ENCODE measurements at places on chromosomes 6 and 20.

DNA sequence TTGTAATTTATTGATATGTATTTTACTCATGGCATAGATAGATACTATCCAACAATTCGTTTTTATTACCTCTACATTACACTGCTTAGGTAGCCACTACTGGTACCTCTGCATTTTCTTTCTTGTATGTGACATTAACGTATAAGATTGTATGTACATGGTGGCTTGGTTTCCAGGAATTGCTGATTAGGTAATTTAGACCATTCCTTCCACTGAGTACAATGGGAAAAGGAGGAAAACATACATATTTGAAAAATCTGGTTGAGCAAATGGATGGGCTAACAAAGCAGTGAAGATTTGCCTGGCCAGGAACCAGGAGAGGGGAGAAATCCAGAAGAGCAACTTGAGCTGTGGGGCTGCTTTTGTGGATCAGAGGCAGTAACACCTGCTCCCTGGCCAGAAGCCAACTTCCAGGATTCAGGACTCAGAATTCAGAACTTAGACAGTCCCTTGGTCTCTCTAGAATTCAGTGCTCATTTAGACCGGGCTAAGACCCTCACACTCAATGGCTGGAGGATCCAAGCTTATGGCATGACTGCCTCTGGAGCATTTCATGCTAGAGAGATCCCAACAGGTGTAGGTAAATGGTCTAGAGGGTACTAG is 17.9 kb upstream of the MICB start:
- H3K4me1 ChIP-seq = peaks cover 3% of the 10 kb centered on the region
- no peak for DNase-seq
- H3K36me3 ChIP-seq = no peaks in the 10 kb centered on the region
- H3K4me3 ChIP-seq = no peak overlapping the region
- H3K27me3 ChIP-seq = no peaks in the 10 kb centered on the region
- H3K27ac ChIP-seq = no peak overlapping the region

- no peak overlapping the region for H3K4me3 ChIP-seq
- H3K27me3 ChIP-seq = no peaks in the 10 kb centered on the region
- H3K27ac ChIP-seq = no peak overlapping the region
These were observed 268.5 kb downstream of the TAF4 start for GRCh38 chr20:61797200-61797599.

DNA sequence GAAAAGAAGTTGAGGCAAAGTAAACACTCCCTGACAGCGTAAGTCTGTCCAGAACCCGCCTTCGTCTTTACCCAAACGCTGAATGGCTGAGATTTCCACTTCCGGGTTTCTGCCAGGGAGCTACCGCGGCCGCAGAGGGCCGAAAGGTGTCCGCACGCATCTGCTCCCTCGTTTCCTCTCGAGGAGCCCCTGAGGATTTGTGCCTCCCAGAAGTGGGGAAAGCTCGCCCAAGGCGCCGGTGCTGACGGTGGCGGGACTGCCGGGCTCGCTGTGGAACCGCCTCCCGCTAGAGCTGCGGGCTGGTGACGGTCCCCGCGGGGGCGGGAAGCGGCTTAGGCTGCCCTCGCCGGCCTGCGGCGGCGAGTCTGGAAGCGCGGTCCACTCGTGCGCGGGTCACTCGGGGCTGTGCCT is 1760.2 kb upstream of the DEFB115 start:
- H3K27ac ChIP-seq = no peak overlapping the region
- H3K36me3 ChIP-seq = no peaks in the 10 kb centered on the region
- H3K27me3 ChIP-seq = no peaks in the 10 kb centered on the region
- H3K4me3 ChIP-seq = no peak overlapping the region
- peak; percentile 6 for DNase-seq
- no peaks in the 10 kb centered on the region for H3K4me1 ChIP-seq

DNA sequence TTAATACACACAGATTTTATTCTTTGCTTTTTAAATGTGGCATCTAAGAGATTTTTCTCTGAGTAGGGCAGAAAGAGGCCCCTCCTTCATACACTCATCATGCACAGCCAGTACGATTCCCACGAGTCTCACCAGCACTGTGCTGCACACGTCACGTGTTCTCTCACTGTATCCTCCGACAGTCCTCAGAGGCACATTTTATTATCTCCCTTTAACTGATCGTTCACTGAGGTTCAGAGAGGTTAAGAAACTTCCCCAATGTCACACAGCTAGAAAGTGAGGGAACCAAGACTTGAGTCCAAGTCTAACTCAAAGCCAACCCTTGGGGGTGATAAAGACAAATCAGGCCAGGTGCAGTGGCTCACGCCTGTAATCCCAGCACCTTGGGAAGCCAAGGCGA is 142.5 kb downstream of the PREX1 start:
- no peaks in the 10 kb centered on the region for H3K36me3 ChIP-seq
- no peak overlapping the region for H3K4me3 ChIP-seq
- no peak overlapping the region for H3K27ac ChIP-seq
- H3K4me1 ChIP-seq = no peaks in the 10 kb centered on the region
- H3K27me3 ChIP-seq = no peaks in the 10 kb centered on the region

GRCh38 chr20:9919271-9920014 is 80.6 kb upstream of the PAK5 start:
- no peak for DNase-seq
- no peaks in the 10 kb centered on the region for H3K36me3 ChIP-seq
- H3K4me1 ChIP-seq = no peaks in the 10 kb centered on the region
- H3K27ac ChIP-seq = no peak overlapping the region
- no peak overlapping the region for H3K4me3 ChIP-seq

GRCh38 chr6:69795469-69796072 is 1.2 kb downstream of the LMBRD1 start:
- no peaks in the 10 kb centered on the region for H3K36me3 ChIP-seq
- no peak for DNase-seq
- H3K27ac ChIP-seq = peak overlapping the region; percentile 98

DNA sequence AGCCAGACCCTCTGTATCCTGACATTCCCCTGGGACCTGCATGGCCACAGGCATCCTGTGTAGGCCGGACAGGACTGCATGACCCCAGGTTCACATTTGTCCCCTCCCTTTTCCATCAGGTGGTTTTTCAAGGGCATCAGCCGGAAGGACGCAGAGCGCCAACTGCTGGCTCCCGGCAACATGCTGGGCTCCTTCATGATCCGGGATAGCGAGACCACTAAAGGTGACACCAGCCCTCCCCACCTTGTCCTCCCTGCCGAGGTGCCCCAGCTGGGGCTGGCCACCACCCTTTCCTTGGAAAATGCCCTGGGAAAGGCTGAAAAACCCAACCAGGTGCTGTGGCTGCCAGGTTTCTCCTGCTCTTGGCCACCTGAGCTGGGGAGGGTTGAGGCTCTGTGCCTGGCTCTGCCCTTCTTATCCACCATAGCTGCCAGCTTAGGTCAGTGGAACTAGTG is 27.6 kb downstream of the HCK start:
- no peak for DNase-seq
- no peak overlapping the region for H3K4me3 ChIP-seq
- H3K4me1 ChIP-seq = no peaks in the 10 kb centered on the region
- no peak overlapping the region for H3K27ac ChIP-seq

DNA sequence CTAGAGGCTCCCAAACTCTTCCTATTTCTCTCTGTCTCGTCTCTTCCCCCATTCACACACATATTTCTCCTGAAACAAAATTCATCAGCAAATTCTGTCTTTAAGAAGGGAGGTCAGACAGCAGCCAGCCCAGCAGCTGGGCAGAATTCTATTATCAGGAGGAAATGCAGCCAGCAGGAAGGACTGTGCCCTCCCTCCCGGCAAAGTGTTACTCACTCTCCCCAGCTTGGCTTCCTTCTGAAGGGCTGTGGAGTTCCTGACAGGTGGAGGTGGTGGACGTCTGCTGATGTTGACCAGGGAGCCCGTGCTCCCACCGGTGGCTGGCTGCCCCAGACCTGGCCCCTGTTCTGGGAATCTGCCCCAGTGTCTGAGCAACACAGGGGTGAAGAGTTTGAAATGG is 37.3 kb downstream of the KCNB1 start:
- H3K27ac ChIP-seq = no peak overlapping the region
- no peaks in the 10 kb centered on the region for H3K36me3 ChIP-seq
- no peak overlapping the region for H3K4me3 ChIP-seq
- peaks cover 8% of the 10 kb centered on the region for H3K27me3 ChIP-seq
- no peak for DNase-seq

- peaks cover 20% of the 10 kb centered on the region for H3K4me1 ChIP-seq
- H3K36me3 ChIP-seq = no peaks in the 10 kb centered on the region
- H3K27me3 ChIP-seq = no peaks in the 10 kb centered on the region
- no peak for DNase-seq
- H3K27ac ChIP-seq = no peak overlapping the region
These were observed 38.3 kb upstream of the MRPS18A start for GRCh38 chr6:43725643-43726580.

DNA sequence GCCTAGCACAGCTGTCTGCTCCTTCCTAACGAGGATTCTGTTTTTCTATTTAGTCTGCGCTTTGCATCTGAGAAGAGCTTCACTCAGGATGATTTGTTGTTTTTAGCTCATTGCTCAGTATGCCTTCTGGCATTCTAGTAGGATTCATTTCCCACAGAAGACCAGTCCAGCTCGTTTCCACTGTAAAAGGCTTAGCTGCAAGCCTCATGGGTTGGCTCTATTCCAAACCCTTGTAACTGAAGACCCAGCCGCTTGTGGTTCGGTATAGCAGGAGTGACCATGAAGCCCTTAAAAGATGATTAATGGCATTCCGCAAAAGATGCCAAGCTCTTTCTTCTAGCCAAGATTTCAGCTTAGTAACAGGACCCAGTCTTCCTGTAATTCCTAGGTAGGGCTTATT is 7.2 kb downstream of the ADGRF1 start:
- H3K4me1 ChIP-seq = no peaks in the 10 kb centered on the region
- no peak for DNase-seq
- no peaks in the 10 kb centered on the region for H3K27me3 ChIP-seq
- no peak overlapping the region for H3K27ac ChIP-seq
- H3K4me3 ChIP-seq = no peak overlapping the region
- no peaks in the 10 kb centered on the region for H3K36me3 ChIP-seq

DNA sequence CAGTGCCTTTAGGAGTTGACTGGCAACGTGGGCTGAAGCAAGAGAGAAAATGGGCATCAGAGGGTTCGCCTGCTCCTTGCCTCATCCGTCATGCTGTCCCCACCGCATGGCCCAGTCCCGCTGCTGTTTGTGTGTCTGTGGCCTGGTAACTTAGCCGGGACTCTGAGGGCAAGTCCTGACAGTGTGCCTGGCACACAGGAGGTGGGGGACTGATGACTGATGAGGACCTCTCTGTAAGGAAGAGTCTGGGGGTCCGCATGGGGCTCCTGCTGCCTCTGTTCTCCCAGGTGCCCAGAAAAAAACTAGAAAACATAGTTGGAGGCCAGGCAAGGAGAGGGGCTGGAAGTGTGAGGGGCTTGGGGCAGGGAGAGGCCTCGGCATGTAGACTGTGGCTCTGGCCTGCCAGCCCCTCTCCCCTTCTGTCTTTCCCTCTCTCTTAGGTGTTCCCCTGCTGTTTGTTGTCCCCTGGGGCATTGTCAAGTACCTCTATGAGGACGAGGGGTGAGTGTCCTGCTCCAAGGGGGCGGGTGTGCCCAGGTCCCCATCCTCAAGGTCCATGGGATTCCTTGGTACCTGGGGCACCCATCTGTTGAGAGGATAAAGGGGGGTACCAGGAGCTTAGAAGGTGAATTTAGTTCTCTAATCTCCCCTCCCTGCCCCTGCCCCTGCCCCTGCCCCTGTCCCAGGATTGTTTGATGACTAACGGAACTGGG is 29.5 kb downstream of the GLP1R start:
- DNase-seq = no peak
- H3K36me3 ChIP-seq = no peaks in the 10 kb centered on the region
- no peaks in the 10 kb centered on the region for H3K4me1 ChIP-seq
- H3K4me3 ChIP-seq = no peak overlapping the region
- H3K27me3 ChIP-seq = no peaks in the 10 kb centered on the region

- no peaks in the 10 kb centered on the region for H3K36me3 ChIP-seq
- H3K27me3 ChIP-seq = no peaks in the 10 kb centered on the region
- H3K27ac ChIP-seq = no peak overlapping the region
These were observed 46.9 kb upstream of the POU3F2 start for GRCh38 chr6:98787435-98787834.

- no peaks in the 10 kb centered on the region for H3K27me3 ChIP-seq
- H3K4me1 ChIP-seq = no peaks in the 10 kb centered on the region
- H3K36me3 ChIP-seq = no peaks in the 10 kb centered on the region
- no peak overlapping the region for H3K27ac ChIP-seq
- DNase-seq = no peak
These were observed 488.2 kb downstream of the PRKN start for GRCh38 chr6:162239330-162239729.

DNA sequence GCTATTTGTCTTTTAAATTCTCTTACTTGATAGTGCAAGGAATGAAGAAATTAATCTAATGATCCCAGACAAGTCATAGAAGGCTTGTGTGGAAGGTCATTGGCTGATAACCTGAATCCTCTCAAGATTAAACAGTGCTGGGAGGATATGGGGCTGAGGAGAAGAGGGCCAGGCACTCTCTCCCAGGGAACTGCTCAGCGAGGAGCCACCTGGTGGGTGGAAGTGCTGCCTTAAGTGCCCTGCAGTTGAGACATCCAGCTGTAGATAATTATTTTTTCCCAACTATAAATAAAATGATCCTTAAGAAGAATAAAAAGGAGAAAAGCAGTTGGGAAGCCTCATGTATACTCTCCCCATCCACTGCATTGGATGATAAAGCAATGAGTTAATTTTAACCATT is 47.9 kb downstream of the BTBD3 start:
- peaks cover 7% of the 10 kb centered on the region for H3K4me1 ChIP-seq
- H3K27ac ChIP-seq = no peak overlapping the region
- no peak overlapping the region for H3K4me3 ChIP-seq
- H3K27me3 ChIP-seq = no peaks in the 10 kb centered on the region
- H3K36me3 ChIP-seq = no peaks in the 10 kb centered on the region

GRCh38 chr6:112289038-112289566 is 34.7 kb upstream of the LAMA4 start:
- H3K4me3 ChIP-seq = no peak overlapping the region
- no peak for DNase-seq
- H3K27ac ChIP-seq = peak overlapping the region; percentile 18
- peaks cover 37% of the 10 kb centered on the region for H3K27me3 ChIP-seq

- H3K4me3 ChIP-seq = no peak overlapping the region
- no peaks in the 10 kb centered on the region for H3K27me3 ChIP-seq
- no peak overlapping the region for H3K27ac ChIP-seq
- no peaks in the 10 kb centered on the region for H3K36me3 ChIP-seq
These were observed 562.3 kb downstream of the DHX35 start for GRCh38 chr20:39524371-39524911.

DNA sequence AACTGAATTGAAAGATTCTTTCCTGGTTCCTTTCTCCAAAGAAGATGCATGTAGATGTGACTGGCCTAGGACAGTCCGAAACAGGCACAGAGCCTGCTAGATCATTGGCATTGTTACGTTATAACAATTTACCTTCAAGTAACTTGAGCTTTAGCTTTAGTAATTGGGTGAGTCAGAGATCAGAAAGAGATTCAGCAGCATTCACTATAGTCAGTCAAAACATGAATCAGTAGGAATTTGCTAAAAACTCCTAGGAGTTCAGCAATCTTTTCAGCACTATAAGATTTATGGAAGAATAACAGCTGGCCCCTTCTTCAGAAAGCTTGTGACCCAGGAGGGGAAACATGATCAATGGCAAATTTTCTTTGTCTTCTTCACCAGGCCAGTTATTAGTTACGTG is 281.7 kb upstream of the PRDM1 start:
- H3K36me3 ChIP-seq = no peaks in the 10 kb centered on the region
- no peak overlapping the region for H3K4me3 ChIP-seq
- no peak for DNase-seq
- H3K4me1 ChIP-seq = peaks cover 2% of the 10 kb centered on the region
- no peak overlapping the region for H3K27ac ChIP-seq
- H3K27me3 ChIP-seq = no peaks in the 10 kb centered on the region

- H3K27ac ChIP-seq = no peak overlapping the region
- no peaks in the 10 kb centered on the region for H3K27me3 ChIP-seq
- no peak for DNase-seq
- H3K4me1 ChIP-seq = peaks cover 5% of the 10 kb centered on the region
- H3K4me3 ChIP-seq = no peak overlapping the region
- no peaks in the 10 kb centered on the region for H3K36me3 ChIP-seq
These were observed 9.1 kb upstream of the MAP1LC3A start for GRCh38 chr20:34549291-34549928.

Data from thymus (tissue), 14 donors.